ENCODE measurements at places on chromosomes 5 and 9.

GRCh38 chr5:133371371-133372155 is 240.8 kb downstream of the FSTL4 start:
- DNase-seq: no peak

- peak; percentile 82 for DNase-seq
Observed at GRCh38 chr5:1385395-1386273, 40.7 kb upstream of the CLPTM1L start.

DNA sequence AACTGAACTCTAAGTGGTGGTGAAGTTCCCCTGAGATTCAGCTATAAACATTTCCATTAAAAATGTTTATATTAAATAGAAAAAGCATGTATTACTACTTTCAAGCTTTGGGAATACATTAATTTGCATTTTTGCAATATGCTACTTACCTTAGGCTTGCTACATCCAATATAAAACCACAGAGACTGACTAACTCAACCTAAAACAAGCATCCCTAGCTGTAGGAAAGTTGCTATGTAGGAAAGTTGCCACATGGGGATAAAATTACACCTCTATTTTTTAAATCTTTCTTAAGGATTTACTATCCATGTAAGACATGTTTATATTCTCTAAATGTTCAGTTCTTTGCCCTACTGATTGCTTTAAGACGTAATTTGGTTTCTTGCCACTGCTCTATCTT is 12.8 kb downstream of the SCAMP1 start:
- no peak for DNase-seq

DNA sequence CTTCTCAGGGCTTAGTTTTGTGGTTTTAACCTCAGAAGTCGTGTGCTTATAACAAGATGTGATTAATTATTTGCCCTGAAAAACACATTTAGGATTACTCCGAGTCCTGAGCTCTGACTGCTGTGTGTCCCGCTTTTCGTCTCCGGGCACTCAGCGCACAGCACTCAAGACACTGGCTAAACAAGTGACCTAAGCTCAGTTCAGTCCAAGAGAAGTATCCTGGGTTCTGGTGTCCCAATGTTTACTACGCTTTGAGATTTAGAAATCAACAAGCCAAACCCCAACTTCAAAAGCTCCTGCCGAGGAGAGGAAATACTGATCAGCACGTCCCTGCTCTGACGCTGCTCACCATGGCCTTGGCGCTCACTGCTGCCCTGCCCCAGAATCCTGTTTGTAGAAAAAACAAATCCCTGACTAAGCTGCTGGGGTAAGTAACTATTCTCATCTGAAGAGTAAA is 53.2 kb downstream of the IPPK start:
- DNase-seq: no peak

- no peak for DNase-seq
Observed at GRCh38 chr9:129560881-129561306, 60.0 kb downstream of the C9orf50 start.

DNA sequence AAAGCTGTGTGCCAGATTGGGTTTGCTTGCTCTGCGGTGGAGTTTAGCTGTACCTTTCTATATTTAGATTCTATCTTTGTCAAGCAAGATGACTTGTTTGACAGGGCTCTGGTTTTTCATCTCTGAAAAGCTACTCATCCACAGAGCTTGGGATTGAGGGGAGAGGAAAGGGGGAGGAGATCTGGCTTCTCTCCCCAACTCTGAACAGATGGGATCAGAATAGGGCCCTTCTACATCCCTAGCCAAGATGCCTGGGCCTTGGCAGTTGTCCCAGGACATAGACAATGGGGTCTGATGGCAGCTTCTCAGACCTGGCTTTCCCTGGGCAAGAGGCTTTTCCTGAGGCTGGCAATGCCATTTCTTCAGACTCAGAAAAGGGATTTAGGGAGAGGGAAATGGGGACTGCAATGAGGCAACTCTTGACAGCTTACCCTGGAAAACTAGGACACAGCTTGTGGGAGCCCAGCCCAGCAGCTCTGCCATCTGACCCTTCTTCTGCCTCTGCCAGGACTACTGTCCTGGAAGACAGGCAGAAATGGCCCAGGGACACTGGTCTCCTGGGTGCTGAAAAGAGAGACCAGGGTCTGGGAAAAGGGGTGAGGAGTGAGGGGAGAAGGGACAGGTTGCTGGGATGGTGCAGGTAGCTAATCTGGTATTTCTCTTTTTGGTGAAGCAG is 50.2 kb upstream of the ASTN2 start:
- no peak for DNase-seq

GRCh38 chr9:94802251-94802650 is 75.8 kb downstream of the AOPEP start:
- DNase-seq: no peak

GRCh38 chr9:35553670-35554543 is 51.2 kb upstream of the TESK1 start:
- peak; percentile 22 for DNase-seq

DNA sequence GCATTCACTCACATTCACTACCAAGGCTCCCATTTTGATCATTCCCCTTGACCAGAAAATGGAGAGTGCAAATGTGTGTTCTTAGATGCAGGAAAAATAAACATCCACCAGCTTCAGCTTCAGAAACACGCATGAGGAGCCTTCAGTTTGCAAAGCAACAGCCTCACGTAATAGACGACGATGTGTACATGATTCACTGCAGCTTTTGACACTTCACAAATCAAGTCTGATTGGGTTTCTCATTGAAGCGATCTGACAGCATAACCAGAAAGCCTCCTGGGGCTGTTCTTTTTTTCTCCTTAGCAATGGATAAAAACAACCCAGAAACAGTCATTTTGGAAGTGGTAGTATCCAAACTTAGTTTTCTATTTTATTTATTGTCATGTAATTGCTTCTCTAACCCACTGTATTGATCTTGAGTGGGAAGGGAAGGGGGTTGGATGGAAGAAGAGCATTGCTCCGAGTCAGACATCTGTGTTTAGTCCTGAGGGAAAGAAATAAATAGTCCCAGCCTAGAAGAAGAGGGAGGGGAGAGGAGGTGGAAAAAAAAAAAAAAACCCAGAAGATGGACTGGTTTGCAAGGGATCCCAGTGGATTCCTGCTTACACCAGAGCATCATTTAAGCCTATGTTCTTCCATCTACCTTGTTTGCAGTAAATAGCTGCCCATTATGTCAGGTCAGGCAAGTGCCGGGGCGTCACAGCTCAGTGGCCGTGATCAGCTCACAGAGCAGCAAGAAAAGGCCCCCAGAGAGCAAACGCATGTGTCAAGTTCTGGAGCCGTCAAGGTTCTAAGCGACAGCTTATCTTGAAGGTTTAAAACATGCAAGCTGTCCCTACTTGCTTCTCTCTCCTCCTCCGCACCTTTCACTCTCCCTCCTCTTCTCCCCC is 190.2 kb upstream of the SNX2 start:
- no peak for DNase-seq

- DNase-seq: no peak
Observed at GRCh38 chr5:147751-148150, 43.5 kb upstream of the LRRC14B start.

GRCh38 chr5:128534726-128535125 is 3.3 kb downstream of the FBN2 start:
- DNase-seq: no peak

- DNase-seq: no peak
Observed at GRCh38 chr9:74595286-74595685, 98.2 kb downstream of the RORB start.

DNA sequence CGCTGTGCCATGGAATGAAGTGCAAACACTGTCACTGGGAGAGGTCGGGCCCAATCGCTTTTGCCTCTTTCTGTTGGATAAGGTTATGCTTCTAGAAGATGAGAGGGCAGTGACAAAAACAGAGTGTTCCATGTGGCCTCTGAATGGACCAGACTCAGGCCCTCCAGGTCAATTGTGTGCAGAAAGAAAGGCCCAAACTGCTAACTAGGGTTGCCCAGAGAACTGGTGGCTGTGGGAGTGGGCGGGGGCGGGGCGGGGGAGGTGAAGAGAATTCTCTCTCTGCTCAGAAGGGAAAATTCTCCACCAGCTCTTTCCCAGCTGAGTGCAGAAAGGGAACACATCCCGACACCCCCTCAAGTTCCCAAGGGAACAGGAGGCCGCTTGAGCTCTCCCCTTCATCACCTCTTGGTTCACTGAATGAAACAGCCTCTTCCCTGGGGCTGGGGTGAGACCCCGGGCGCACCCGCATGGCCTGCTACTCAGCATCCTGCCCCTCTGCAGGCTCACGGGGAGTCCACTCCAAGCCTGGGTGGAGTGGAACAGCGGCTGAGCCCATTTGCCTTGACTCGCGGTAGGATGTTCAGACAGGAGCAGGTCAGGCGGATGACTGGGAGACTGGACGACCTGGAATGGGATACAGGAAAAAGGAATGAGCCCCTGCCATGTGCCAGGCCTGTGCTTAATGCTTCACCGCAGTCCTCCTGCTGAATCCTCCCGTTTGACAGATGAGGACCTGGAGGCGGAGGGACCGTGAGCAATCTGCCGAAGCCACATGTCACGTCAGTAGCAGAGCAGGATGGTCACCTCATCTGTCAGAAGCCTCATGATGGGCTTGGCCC is 93.8 kb upstream of the FANCC start:
- DNase-seq: no peak

DNA sequence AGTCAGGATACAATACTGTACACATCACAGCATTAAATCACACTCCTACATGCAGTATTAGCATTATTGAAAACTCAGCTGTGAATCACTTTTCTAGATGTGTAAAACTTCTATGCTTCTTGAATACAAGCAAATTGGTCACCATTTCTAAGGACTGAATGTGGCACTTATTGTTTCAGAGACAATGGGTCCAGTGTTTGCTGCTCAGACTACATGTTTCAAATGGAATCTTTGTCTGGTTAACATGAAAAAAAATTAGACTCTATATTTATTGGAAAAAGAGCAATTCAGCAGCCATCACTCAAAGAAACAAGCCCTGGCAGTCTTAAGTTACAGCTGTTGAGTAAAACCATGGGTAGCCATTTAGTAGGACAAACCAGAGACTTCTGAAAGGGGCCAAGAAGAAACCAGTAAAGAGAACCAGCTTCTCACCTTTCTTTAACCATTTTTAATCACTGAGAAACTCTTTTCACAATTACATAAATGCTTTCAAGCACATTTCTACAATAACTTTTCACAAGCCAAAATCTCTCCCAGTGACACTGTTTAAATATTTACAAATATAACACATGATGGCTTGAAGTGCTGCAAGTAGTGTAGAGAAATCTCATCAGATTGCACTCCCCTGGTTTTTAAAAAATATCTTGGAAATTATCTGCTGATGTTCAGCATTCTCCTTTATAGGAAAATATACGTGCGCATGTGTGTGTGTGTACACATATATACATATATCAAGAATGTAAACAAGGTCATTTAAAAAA is 35.2 kb downstream of the OR2K2 start:
- DNase-seq: no peak

DNA sequence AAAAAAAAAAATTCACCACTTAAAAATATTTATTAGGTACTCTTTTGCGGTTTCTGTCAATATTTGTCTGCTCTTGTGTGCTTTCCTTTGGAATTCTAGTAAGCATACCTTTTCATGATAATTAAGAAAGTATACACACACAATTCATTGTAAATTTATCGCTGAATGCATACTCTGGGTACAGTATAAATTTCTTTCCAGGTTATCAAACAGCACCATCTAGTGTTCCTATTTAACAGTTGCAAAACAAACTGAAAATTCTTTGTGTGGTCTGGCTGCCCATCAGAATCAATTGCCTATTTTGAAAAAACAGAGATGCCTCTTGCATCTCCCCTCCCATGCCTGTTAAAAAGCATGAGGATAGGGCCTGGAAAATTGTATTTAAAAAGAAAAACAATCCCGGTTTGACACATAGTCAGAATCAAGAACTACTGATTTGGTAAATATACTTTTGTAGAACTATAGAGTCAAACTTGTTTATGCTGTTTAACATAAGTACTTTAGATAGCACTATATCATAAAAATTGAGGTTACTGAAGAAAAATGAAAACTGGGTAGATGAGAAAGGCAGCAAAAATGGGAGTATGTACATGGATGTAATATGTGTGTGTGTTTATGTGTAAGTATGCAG is 16.2 kb downstream of the PGGT1B start:
- DNase-seq: no peak

DNA sequence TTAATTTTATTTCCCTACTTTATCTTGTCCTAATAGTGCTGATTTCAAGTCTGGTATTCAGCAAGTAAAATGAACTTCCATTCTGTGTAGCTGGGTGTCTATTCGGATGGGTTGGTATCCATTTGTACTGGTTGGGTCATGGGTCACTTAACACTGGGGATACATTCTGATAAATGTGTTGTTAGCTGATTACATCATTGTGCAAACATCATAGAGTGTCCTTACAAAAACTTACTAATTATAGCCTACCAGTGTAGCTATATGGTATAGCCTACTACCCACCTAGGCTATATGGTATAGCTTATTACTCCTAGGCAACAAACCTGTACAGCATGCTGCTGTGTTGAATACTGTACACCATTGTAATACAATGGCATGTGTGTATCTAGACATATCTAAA is 1373.7 kb upstream of the DMAC1 start:
- no peak for DNase-seq

Measured in CD4-positive, alpha-beta T cell (primary cell).